Activated CD4-positive, CD25-positive, alpha-beta regulatory T cell treated with anti-CD3 and anti-CD28 coated beads, Interleukin-2, amount 50 U/mL, for 16 hours (primary cell): ENCODE measurements at places on chromosomes 7 and 10.

DNA sequence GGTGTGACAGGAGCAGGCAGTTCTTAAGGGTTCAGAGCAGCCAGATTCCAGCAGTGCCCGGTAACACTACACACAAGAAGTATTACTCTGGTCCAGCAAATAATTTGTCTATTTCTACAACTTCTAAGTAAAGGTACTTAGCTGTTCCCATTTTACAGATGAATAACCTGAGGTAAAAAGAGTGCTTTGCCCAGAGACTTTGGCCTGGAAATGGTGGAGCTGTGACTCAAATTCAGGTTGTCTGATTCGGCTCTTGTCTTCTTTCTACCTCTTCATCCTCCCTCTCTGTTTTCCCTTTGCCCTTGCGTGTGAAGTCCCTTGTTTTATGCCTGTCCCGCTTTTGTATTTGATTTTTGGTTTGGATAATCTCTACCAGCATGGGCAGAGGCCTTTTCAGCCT, 17.1 kb downstream of the SFRP5 start:
- no peak for DNase-seq

- DNase-seq = peak; percentile 47
Observed at GRCh38 chr7:157502701-157503111, 165.9 kb downstream of the DNAJB6 start.

DNA sequence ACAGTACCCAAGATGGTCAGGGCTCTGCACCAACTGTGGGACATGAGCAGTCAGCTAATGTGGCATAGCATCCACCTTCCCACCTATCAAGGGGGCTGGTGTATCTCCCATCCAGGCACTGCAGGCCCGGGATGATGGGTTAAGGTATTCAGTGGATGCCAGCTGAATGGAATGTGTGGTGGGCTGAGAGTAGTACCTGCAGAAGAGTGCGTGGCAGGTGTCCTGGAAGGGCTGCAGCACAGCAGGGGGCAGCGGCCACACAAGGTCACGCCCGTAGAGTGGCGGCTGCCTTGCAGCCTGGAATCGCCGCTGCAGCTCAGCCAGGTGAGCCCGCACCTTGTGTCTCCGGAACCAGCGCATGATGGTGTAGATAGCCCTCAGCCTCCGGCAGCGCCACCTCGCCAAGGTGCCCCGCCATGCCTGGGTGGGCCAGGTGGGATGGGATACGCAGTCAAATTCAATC, 13.3 kb downstream of the MYO1G start:
- no peak for DNase-seq

DNA sequence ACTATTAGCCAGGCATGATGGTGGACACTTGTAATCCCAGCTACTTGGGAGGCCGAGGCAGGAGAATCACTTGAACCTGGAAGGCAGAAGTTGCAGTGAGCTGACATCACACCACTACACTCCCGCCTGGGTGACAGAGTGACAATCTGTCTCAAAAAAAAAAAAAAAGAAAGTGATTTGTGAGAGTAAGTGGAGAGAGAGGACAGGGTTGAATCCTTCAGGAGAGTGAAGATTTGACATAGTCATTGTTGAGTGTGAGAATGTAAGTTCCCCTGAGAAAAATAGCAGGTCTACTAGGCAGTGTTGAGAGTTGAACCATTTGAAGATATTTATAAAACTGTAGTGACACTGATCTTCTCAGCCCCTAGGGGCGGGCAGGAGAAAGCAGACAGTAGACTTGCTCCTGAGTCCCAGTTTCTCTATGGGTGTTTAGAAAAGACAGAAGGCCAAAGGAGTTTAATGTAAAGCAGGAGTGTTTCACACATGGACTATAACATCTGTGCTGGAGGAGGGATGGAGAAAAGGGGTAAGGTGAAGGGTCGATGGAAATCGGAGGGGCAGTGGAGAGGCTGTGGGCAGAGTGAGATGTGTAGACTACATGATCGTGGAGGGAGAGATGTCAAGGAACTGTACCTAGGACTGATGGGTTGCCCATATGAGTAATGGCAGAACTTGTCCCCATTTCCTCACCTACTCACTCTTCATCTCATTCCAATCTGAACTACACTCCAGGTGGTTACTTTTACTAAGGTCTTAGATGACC, 13.7 kb upstream of the LAMB4 start:
- DNase-seq = no peak

DNA sequence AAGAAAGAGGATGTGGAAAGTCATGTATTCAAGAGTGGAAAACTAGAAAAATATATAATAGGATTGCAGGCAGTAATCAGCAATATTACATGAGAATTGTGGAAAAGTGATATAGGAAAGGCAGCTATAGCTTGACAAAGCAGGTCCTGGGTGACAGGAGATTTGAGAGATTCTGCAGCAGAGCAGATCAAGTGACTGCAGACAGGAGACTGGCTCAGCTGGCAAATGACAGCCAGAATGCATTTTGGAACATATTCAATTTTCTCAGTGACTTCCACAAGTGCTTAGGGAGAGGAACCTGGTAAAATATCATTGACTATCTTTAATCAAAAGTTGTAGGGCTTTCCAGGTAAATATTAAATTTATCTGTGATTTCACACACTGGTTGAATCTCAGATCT, 260.5 kb upstream of the CACNA2D1 start:
- no peak for DNase-seq

DNA sequence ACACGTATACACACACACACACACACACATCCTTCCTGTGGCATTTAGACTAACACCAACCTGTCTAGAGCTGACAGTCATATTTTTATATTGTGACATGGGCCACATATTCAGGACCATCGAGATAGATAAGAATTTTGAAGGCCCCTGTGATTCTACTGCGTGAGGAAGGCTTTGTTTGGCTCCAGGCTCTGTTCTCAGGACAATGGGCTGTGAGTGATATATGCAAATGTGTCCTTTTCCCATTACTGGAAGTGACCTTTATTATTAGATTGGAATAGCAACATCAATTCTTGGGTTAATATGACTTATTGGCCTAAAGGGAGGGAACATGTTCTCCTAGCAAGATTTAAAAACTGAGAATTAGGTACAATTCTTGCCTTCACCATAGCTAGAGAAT, 156.1 kb downstream of the SPAG6 start:
- DNase-seq = no peak

GRCh38 chr7:92506363-92506762, 22.0 kb downstream of the PEX1 start:
- no peak for DNase-seq

- no peak for DNase-seq
Observed at GRCh38 chr10:92544296-92544695, 29.6 kb downstream of the IDE start.

GRCh38 chr10:68628576-68629127, 68.5 kb downstream of the TET1 start:
- no peak for DNase-seq

DNA sequence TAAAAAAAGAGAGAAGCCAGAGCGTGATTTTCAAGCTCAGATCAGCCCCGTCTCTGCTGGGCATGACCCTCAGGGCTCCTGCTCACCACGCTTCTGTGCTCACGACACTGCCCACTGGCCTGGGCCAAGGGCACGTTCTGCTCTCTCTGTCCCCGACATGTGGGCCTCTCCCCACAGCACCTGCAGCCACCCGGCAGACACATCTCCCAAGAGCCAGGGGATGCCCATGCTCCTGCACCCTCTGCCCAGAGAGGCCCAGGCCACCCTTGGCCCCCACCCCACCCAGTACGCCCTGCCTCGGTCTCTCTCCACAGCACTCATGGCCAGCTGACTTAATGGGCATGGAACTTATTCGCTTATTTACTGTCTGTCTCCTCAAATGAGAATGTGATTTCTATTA, 175.4 kb upstream of the RNF32 start:
- DNase-seq = no peak

DNA sequence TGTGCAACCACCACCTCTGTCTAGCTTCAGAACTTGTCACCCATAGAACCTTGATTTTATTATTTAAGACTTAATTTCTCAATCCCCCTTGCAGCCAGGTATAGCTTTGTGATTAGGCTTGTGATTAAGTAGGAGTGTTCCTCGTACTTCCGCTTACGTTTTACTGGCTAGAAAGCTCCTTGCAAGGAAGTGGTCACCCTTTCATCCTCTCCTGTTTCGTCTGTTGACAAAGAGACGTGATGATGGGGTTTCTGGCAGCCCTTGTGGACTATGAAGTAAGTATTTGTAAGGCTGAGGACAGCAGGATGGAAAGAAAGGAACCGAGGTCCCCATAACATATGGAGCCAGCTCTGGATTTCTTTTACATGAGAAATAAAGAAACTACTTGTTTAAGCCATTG, 86.5 kb upstream of the KDM7A start:
- DNase-seq = no peak
